Head of caudate nucleus (tissue), 42 donors: ENCODE measurements at places on chromosomes 16 and 17.

- DNase-seq = no peak
These were observed 75.1 kb downstream of the SHISA9 start for GRCh38 chr16:12976496-12976895.

DNA sequence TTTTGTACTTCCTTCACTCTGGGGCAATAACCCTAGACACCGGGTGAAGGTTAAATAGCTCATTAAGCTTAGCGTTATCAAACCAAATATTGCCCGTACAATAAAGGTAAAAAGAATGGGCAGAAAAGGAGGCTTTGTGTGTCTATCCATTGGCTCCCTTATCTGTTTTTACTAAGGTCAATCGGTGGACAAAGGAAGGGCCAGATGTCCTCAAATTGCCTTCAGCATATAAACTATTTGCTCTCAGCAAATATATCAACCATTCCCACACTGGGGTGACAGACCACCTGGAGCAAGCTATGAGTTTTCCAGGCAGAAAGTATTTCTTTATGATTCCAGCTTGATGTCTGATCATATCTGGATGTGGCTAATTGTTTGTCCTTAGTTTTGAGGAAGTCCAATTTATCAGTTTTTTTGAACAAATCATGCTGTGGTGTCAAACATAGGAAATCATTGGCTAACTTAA lies 25.3 kb upstream of the WIPI1 start:
- DNase-seq = no peak

GRCh38 chr17:71413935-71414334 lies 706.9 kb upstream of the SOX9 start:
- no peak for DNase-seq

DNA sequence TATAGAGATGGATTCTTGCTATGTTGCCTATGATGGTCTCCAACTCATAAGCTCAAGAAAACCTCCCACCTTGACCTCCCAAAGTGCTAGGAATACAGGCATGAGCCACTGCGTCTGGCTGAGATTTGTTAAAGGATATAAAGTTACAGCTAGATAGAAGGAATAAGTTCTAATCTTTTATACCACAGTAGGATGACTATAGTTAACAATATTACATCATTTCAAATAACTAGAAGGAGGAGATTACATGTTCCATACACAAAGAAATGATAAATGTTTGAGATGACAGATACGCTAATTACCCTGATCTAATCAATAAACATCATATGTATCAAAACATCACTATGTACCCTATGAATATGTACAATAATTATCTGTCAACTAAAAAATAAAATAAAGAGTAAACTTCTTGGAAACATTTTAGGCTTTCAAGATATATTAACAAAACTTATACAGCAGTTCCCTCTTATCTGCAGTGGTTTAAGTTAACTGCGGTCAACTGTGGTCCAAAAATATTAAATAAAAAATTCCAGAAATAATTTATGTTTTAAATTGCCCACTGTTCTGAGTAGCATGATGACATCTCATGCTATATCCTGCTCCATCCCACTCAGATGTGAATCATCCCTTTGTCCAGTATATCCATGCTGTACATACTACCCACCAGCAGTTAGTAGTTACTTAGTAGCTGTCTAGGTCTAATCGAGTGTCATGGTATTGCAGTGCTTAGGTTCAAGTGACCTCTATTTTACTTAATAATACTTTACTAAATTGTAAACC lies 129.2 kb upstream of the NACA2 start:
- DNase-seq = no peak

DNA sequence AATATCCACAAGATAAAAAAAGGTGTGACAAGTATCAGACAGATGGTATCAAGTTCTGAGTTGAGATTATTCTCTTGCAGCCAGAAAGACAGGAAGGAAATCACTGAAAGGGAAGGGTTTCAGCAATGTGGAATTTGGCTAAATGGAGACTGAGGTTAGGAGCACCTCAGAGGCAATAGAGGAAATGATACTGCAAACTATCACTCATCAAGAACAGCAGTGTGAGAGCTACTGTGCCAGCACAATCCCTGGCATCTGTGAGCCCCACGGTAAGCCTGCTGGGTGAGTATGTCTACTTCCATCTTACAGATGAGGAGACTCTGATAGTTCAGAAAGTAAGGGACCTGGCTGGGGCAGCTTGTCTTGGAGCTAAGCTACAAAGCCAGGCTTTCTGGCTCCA lies 162.0 kb downstream of the SALL1 start:
- DNase-seq = no peak

GRCh38 chr17:66985338-66986237 lies 21.1 kb downstream of the CACNG4 start:
- no peak for DNase-seq
